Activated T-cell treated with anti-CD3 and anti-CD28 coated beads, Interleukin-2, amount 50 U/mL, for 24 hours (primary cell): ENCODE measurements at places on chromosomes 3 and 15.

- DNase-seq, result no peak
These were observed 389.0 kb upstream of the C2CD4B start for GRCh38 chr15:62553911-62554563.

DNA sequence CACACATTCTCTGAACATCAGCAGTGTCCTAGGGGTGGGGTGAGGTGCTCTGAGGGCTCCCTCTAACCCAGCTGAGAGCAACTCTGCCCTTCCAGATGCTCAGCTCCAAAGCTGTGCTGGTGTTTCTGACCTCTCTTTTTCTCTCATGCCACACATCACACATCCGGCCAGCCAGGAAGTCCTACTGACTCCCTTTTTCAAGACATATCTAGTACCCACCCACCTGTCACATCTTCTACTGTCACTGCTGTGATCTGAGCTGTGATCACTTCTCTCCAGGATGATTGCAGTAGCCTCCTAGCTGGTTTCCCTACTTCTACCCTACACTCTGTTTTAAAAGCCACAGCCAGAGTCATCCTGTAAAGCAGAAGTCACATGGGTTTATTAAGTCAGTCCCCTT lies 30.2 kb upstream of the MASP1 start:
- no peak for DNase-seq

DNA sequence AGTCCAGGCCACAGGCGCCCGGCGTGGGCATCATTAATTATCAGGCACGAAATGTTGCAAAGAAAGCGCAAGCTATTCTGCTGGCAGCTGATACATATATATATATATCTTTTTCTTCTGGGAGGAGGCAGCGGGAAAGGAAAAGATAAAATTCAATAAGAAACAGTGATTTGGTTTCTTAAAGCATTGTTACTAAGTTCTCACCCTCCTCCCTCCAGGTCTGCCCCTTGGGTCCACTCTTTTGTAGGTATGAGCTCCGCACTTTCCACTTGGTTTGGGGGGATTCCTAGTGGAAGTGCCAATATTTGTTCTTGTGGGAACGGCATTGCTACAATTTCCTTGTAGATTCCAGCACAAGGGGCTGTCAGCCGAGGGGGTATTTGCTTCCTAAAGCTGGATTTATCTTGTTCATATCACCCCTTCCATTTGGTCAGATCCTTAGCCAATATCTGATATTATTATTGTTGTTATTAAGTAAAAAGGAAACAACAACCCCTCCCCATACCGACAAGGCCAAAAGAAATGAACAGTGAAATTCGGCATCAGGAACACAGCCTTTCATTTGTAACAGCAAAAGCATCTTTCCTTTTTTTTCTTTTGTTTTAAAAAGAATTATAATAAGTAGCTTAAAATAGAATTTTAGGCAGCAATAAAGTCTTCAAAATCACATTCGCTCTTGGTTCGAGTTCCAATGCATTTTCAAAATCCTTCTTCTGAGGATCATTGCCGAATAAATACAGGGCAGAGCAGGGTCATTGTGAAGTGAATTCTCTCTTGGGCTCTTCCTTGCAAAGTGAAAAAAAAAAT lies 15.6 kb downstream of the ZIC1 start:
- DNase-seq, result no peak

- no peak for DNase-seq
These were observed 34.5 kb upstream of the BNC1 start for GRCh38 chr15:83318861-83319415.

DNA sequence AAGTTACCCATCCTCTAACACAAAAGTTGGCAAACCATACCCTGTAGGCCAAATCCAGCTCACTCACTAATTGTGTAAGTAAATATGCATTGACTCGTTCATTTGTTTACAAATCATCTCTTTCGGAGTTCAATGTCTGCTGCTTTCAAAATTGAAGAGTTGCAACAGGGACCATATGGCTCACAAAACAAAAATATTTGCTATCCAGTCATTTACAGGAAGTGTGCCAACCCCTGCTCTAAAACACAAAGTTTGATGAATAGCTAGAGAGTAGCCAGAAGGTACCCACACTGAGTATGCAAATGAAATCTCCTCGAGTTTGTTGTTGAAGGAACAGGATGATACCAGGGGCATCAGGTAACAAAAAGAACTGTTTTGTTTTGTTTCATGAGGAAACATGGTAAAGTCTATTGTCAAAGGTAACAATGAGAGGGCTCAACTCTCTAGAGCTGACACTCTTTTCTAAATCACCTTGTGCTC lies 236.2 kb upstream of the THBS1 start:
- DNase-seq, result no peak

- no peak for DNase-seq
These were observed 9.9 kb upstream of the CADPS start for GRCh38 chr3:62885136-62885535.

DNA sequence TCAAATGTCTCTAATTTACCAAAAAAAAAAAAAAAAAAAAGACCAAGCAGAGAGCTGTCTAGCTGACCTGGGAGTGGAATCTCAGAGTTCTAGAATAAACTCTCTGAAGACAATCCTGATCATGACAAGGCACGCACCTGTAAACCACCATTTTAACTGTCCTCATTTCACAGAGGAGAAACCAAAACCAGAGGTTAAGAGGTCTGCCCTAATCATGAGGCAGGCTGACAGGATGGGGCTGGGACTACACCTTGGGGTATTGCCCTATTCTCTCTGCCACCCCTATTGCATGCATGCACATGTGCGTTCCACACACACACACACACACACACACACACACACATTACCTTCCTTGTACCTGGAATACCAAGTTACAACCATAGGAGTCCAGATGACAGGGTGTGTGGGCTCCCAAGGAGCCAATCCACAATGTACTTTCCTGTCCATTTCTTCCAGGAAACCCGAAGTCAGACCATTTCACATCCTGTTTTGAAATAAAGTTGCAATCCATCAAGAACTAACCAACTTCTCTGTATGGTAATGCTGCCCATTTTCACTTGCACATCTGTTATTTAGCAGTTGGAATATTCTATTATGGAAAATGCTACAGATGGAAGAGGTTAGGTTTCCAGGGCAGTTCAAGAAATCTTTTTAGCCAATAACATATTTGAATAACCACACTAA lies 34.6 kb downstream of the HSPBAP1 start:
- DNase-seq, result no peak

DNA sequence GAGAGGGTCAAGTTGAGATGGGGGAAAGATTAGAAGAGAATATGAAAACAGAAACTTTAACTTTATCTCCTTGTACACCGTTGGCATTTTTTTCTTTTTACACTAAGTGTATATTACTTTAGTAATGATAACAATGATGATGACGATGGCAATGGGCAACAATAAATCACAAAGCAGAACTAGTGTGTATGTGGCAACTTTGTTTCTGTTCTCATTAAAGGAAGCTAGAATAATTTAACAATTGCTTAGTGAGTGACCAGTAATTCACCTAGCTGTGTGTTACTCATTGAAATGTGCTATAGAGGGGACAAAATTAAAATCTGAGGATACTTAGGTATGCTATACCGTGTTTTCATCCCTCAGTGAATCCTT lies 318.5 kb upstream of the TBL1XR1 start:
- DNase-seq, result no peak

DNA sequence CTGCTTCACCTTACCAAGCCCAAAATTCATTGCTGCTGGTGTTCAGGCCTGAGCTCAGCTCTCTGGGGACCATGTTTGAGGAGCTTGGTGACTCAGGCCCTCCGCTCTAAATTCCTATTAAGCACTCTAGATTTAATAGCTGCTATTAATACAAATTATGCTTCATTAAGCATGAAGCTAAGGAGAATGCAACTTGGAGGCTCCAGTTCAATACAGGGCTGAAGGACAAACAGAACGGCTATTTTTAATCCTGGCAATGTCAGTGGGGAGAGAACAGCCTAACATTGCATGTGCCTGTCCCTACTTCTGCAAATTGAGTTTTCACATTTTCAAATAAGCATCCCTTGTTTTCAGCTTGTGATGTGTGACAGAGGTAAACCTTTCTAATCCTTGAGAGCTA lies 80.1 kb upstream of the TRIM42 start:
- no peak for DNase-seq

- DNase-seq, result no peak
These were observed 33.4 kb downstream of the FRMD4B start for GRCh38 chr3:69352305-69353087.

DNA sequence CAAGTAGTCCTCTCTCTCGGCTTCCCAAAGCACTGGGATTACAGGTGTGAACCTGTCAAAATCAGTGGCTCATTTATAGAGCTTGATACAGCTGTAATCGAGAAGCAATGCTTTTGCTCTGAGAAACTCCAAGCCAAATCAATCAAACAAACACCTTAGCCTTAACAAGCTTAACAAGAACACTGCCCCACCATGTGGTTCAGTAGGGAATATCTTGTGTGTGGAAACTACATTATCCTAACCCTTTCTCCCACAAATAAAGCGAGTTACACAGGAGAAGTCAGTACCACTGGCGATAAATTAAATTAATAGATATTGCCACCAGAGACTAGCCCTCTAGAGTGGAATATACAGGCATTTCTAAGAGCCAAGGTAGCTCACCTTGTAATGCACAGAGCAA lies 13.9 kb downstream of the CDAN1 start:
- no peak for DNase-seq

GRCh38 chr3:131477813-131478212 lies 25.0 kb downstream of the MRPL3 start:
- DNase-seq, result no peak

DNA sequence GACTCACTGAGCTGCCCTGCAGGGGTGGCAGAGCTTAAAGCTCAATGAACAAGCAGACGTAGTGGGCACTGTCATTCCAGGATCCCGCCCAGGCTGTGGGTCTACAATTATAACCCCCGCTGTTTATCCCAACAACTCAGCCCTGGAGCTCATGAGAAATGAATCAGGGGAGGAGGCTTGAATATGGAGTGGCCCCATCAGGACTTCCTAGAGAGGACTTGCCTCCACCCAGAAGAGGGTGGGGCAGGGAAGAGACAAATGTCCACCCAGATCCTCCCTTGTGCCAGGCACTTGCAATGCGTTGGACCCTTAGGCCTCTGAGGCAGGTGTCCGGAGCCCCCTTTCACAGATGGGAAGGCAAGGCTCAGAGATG lies 33.0 kb downstream of the SLC6A20 start:
- no peak for DNase-seq

DNA sequence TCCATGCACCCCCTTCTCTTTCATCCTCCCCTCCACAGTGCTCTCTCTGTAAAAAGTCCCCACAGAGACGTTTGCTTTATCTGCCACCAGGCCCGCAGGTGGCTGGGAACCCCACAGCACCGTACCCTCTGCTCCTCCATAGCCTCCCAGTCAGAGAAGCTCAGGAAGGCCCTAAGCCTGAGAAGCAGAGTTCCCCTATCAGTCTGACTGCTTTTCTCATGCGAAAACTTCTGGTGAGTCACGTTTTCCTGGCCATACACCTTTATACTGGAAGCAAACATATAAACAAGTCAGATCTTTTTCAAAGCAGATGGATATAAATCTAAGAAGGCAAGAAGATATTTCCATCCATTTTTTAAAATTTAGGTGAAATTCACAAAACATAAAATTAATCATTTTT lies 51.5 kb upstream of the MEF2A start:
- DNase-seq, result no peak
